ENCODE measurements at places on chromosomes 7 and 10.
A peak's percentile ranks its signal among the peaks of the same experiment; 100 is the strongest.

DNA sequence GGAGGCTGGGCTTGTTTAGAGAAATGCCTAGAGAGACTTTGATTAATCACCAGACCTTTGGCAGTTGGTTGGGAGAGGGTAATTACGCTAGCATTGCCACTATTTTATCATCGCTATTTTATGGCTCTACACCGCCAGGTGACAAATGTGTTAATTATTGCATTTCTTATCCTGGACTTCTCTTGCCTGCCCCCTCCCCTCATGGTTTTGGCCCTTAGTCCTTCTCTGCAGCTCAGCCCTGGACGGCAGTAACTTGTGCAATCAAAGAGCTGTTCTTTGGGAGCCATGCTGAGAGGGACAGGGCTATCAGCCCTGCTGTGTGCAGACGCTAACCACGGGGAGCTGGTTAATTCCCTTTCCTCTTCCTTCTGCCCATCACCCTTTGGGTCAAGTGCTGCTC, 585.0 kb downstream of the AUTS2 start:
- DNase-seq = no peak

DNA sequence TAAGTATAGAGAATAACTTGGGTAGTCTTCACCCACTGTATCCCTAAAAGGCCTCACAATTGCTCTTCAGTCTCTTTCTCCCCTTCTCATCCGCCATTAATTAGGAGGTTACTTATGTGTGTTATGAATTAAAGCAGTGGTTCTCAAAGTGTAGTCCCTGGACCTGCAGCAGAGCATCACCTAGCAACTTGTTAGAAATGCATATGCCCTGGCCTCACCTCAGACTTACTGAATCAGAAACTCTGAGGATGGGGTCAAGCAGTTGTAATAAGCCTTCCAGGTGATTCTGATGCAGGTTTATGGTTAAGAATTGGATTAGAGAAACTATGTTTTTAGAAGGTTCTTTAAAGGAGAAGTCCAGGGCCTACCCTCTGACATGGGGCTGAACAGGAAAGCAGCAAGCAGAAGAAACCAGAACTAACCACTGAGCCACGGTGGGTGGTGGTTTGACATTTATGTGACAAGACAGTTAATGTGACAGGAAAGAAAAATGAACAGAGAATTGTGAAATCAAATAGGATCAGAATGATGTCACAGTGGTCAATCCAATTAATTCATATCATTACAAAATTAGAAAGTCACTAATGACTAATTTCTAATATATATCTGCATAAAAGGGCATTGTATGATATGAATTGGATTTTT, 37.6 kb downstream of the ENTPD1 start:
- no peak for DNase-seq

DNA sequence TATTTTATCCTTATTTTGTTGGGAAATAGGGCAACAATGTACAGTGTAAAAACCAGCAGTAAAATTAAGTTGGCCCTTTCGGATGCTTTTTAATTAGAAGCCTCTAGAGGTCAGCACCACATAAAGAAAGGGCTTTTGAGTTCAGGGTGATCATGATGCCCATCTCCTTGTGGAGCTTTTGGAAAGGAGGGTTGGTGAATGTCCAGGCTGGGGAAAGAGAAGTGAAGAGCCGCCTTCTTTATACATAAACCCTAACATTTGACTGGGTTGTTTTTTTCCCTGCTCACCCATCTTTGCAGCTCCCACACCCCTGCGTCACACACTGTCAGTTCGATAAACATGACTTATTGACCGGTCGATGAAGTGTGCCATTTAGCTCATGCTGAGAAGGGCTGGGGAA, 29.8 kb downstream of the MTURN start:
- DNase-seq = peak; percentile 87

GRCh38 chr10:13183625-13184024, 22.3 kb downstream of the MCM10 start:
- no peak for DNase-seq

- DNase-seq = no peak
Measured at GRCh38 chr10:106661133-106661766, 503.3 kb downstream of the SORCS1 start.

DNA sequence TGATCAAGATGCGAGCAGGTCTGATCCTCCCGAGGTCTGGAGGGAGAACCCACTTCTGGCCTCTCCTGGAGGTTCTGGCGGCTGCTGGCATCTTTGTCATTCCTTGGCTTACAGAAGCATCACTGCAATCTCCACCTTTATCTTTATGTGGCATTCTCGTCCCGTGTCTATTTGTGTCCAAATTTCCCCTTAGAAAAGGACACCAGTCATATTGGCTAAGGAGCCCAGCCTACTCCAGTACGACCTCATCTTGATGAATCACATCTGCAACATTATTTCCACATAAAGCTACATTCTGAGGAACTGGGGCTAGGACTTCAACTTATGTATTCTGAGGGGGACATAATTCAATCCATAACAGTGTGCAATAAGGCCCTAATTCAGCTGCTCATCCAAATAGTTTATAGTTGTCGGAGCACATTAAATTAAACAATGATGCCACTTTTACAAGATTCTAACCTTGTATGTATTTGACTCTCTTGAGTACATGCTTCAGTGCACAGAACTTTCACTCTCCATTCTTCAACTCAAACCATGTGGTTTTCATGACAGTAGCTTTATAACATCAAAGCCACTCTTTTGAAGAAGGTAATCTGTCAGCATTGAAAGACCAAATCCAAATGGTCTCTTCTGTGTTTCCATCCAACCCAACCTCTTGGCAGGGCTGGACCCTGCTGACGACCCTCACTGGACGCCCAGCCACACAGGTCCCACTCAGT, 86.2 kb upstream of the DDC start:
- DNase-seq = peak; percentile 77

DNA sequence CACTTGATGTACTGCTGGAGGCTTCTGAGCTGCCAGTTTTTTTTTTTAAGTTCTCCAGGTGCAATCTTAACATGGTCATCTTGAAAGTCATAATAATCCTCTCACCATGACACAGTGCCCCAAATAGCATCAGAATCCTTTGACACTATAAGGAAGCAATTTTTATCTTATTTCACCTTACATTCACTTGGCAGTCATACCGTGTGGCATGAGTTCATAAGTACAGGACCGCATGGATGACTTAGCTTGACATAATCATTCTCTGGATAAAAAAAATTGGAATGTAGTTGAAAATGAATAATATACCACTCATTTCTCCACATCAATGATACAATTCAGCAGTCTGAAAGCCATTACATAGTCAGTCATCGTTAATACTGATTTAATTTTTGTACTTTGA, 25.6 kb upstream of the TMEM196 start:
- DNase-seq = no peak

GRCh38 chr7:35553519-35553918, 141.4 kb downstream of the HERPUD2 start:
- no peak for DNase-seq

- no peak for DNase-seq
Measured at GRCh38 chr10:26112532-26112931, 104.0 kb upstream of the GAD2 start.

DNA sequence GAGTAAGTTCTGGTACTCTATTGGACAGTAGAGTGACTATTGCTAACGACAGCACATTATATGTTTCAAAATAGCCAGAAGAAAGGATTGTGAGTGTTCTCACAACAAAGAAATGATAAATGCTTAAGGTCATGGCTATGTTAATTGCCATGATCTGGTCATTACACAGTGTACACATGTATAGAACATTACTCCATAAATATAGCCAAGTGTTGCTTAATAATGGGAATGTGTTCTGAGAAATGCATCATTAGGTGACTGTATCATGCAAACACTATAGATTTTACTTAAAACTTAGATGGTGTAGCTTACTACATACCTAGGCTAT, 19.6 kb downstream of the EPC1 start:
- no peak for DNase-seq

GRCh38 chr10:29205787-29206186, 83.1 kb upstream of the LYZL1 start:
- DNase-seq = no peak

DNA sequence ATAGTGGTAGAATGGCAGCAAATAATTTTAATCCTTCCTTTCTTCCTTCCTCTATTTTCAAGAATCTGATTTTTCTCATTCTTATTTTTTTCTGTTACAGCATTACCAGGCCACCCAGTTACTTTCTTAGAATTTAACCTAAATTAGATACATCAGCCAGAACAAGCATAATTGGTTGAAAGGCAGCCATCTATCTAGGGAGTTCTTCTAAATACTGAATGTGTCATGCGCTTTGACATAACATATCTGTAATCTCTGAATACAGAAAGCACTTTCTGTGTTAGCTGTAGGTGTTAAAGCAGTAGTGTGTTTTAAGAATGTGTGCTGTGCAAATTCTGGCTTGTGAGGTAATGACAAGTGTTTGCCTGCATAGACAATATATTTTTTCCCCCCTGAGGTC, 97.3 kb downstream of the BTRC start:
- DNase-seq = no peak

GRCh38 chr10:30747633-30748032, 118.1 kb upstream of the LYZL2 start:
- no peak for DNase-seq

- no peak for DNase-seq
Measured at GRCh38 chr7:158295966-158296797, 291.4 kb downstream of the PTPRN2 start.

GRCh38 chr10:29585488-29585976, 49.2 kb downstream of the SVIL start:
- DNase-seq = no peak

DNA sequence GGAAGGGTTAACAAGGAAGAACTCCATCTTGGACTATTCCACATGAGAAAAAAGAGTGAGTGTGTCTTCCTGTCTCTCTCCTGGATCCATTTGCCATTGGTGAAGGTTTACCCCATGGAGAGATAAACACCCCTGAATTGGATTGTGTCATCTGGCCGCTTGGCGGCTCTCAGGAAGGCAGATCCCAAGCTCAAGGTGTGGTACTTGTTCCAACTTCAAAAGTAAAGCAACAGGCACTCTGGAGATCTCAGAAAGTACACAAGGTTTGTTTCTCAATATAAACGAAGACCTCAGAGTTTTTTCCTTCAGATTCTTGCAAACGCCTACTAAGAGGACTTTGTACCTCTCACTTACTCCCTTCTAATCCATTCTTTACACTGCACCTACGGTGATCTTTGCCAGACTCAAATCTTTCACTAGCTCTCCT, 116.7 kb downstream of the REEP3 start:
- no peak for DNase-seq

DNA sequence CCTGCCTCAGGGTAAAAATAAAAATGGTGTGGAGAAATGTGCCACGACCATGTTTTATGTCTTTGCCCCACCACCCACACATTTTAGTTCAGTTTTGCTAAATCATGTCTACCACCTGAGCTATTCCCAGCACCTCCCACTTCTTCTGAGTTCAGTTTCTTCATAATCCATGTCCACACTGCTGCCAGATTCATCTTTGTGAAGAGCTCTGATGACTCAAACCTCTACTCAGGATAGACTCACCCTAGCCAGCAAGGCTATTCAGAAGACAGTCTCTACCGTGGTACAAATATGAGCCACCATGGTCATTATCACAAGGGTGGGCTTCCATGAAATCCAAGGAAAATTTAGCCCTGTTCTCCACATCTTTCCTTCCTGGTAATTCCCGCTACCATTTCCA, 231.1 kb upstream of the PRKCQ start:
- no peak for DNase-seq

DNA sequence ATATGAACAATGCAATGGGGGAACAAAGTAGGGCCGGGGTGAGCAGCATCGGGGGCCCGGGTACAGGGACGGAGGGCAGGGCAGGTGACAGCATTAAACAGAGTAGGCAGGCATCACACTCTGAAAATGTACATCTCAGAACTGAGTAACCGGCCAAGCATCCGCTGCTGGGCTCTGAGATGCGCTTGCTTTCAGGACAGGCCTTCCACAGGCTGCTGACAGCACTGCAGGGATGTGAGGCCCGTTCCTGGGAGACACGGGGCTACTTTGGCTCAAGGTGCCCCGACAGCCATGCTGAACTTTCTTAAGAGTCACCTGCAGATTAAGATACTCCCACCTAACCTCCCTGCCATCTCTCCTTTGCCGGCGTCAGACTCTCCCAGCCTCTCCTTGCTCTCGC, 64.3 kb upstream of the FGFR2 start:
- DNase-seq = peak; percentile 3

DNA sequence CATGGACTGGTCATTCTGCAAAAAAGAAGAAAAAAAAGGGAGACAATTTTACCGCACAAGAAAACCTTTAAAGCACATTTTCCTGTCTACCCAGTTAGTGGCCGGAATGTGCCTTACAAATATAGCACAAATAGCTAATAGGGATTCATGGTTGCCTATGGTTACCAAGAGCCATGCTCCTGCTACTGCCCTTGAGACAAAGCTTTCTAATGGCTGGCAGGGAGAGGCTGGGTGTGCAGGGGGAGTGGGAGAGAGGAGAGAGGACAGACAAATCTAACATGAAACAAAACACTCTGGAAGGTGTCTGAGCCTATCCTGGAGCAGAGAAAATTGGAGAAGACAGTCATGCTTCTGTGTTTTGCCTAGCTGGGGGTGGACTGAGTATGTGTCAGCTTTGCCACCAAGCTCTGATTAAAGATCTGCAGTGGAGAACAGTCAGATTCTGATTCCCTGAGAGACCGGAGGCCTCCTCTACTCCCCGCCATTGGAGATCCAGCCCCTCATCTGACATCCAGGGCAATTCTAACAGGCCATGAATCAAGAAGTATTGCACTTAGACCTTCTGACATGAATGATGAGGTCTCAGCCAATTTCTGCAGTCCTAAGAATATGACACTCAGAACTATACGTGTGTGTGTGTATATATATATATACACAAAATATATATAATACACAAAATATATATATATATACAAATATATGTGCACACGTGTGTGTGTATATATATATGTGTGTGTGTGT, 80.2 kb downstream of the PRTFDC1 start:
- DNase-seq = no peak

DNA sequence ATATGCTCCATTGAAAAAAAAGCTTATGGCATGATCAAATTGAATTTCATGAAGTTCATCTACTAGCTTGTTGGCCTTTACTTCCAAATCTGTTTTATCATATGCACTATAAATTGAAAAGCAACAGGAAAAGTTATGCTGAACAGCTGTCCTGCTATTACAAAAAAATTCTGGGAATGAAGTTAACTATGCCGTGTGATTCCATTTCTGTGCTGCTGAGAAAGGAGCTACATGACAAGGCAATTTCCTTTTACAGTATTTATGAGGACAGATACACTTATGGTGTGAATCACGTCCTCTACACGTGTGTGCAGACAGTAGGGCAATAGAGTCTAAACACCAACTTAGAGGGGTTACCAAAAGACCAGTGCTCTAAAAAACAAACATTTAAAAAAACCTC, 426.5 kb upstream of the AKR1E2 start:
- DNase-seq = no peak

- DNase-seq = no peak
Measured at GRCh38 chr10:11931038-11931437, 107.9 kb downstream of the PROSER2 start.

DNA sequence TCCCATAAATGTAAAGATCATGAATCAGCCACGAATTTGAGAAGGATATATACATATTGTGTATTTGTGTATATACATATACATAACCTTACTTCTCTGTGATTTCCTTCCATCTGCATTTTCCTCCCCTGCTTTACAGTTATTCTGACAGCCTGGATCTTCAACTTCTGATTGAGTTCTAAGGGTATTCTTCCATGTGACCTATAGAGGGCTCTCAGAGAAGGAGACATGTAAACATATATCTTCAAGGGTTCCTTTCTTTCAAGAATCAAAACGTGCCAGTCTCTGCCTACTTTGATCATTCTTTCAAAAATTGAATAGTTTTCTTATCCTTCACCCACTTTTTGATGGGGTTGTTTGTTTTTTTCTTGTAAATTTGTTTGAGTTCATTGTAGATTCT, 453.7 kb upstream of the POT1 start:
- DNase-seq = no peak

- DNase-seq = no peak
Measured at GRCh38 chr10:68327889-68328786, 3.7 kb upstream of the HNRNPH3 start.

Measured in trophoblast cell (in vitro differentiated cells and primary cell).